NCI-H2171 treated with DMSO at 0.1 percent for 48 hours (cell line): ENCODE measurements at places on chromosomes 4 and X.

- no peak for DNase-seq
Observed at GRCh38 chr4:90486346-90486745, 359.2 kb downstream of the CCSER1 start.

DNA sequence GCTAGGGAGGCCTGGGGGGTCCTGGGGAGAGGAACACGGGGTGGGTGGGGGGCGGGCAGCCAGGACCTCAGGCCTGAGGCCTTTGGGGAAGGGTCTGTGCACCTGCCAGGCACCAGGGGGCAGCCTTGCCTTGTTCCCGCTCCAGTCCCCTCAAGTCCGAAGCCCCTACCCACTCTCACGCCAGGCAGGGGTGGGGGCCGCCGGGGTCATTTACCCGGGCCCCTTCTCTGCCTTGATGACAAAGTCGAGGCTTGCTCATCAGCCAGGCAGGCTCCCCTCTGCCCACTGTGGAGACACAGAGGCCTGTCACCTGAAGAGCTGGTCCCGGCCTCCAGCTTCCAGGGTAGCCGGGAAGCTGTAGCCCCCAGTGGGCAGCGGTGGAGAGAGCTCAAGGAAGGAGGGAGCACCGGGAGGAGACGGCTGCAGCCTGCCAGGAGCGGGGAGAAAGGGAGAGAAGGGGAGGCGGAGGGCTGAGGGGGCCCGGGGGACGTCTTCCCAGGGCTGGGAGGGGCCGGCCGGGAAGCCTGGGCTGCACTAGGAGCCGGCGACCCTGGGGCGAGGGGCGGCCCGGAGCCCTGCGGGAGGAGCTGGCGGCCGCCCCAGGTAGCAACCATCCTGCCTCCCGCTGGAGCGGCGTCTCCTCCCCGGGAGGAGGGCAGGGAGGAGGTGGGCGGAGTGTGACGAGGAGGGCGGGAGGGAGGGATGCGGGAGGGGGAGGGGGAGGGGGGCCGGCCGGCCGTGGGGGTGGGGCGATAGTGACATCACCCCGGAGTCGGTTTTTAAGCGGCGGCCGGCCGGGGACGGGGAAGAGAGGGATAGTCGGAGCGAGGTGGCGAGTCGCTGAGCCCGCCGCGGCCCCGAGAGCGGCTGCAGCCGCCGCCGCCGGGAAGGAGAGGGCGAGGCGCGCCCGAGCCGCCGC, at the start of gene SLC6A8:
Gene SLC6A8, plus strand, starts transcription at position 806 of the 919 bp plus-strand sequence. CDS start 649 bp downstream, outside the sequence.
- DNase-seq = peak; percentile 50

GRCh38 chr4:6239486-6239885, 30.2 kb upstream of the WFS1 start:
- no peak for DNase-seq

DNA sequence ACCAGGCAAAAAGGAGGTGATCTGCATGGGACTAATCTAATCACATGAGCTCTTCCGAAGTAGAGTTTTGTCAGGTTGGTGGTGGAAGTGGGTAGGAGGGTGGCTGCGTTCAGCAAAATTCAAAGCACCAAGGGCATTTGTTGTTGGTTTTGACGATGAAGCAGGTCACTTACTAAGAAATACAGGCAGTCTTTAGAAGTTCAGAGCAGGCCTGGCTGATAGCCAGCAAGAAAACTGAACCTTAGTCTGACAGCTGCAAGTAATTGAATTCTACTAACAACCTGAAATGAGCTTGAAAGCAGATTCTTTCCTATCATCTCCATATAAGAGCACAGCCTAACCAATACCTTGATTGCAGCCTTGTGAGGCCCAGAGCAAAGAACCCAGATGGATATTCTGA, 505.8 kb downstream of the KLHL13 start:
- DNase-seq = no peak

GRCh38 chrX:10932842-10933440, 178.2 kb upstream of the HCCS start:
- DNase-seq = no peak

GRCh38 chr4:16663732-16664131, 234.7 kb downstream of the LDB2 start:
- no peak for DNase-seq

- DNase-seq = no peak
Observed at GRCh38 chrX:13761606-13762414, 27.3 kb downstream of the OFD1 start.

- DNase-seq = peak; percentile 78
Observed at GRCh38 chr4:113406723-113407016, 354.9 kb downstream of the CAMK2D start.

GRCh38 chr4:70632028-70632427, 3.5 kb downstream of the ENAM start:
- no peak for DNase-seq

- DNase-seq = no peak
Observed at GRCh38 chrX:38732866-38733265, 68.4 kb upstream of the MID1IP1 start.

DNA sequence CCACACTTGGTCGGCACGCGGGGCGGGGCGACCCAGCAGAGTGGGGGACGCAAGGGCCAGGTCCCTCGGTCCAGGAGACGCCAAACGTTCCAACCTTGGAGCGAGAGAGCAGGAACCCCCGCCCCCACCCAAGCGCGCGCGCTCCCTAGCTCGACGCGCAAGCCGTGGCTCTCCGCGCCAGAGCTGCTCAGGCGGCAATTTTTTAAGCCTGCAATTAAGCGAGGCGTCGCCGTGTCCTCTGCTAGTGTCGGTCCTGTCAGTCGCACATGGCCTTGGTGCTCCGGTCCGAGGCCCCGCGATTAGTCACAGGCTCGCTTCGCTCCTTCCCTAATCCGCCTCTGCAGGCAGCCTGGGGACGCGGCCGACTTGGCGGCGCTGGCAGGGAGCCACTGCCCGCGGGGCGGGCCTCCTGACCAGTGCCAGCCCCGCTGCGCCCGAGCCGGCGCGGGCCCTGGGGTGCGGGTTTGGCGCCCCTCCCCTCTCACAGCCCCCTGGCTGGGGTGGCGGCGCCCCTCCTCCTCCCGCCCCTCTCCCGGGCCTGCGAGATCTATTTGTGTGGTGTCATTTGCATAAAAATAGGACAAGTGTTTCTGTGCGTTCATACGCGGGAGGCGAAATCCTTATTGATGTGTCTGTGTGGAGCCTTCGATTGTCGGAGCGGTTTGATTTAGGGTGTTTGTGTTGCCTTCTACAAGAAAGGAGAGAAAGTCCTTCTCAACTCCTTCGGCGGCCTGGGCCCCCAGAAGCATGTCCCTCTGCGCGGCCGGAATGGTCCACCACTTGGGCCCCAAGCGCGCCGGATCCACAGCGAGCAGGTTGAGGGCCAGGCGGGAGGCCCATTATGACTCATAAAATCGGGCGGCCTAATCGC, 9.8 kb upstream of the BCOR start:
- peak; percentile 49 for DNase-seq

DNA sequence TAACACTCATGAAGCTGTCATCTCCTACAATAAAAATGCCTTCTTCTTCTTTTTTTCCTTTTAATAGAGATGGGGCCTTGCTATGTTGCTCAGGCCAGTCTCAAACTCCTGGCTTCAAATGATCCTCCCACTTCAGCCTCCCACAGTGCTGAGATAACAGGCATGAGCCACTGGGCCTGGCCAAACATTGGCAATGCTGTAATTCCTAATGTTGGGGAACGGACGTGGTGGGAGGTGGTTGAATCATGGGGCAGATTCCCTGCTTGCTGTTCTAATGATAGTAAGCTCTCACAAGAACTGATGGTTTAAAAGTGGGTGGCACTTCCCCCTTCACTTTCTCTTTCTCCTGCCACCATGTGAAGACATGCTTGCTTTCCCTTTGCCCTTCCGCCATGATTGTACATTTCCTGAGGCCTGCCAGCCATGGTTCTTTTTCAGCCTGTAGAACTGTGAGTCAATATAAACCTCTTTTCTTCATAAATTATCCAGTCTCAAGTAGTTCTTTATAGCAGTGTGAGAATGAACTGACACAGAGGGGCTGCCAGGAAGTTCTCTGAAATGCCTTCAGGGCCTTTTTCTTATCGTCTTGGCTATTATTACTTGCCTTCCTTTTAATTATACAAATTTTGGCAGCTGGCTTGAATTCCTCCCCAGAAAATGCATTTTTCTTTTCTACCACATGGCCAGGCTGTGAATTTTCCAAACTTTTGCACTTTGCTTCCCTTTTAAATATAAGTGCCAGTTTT, 93.0 kb downstream of the CENPC start:
- no peak for DNase-seq

GRCh38 chrX:104370089-104370488, 115.4 kb upstream of the ESX1 start:
- DNase-seq = no peak

GRCh38 chr4:76282941-76283689, 23.4 kb upstream of the STBD1 start:
- DNase-seq = no peak

DNA sequence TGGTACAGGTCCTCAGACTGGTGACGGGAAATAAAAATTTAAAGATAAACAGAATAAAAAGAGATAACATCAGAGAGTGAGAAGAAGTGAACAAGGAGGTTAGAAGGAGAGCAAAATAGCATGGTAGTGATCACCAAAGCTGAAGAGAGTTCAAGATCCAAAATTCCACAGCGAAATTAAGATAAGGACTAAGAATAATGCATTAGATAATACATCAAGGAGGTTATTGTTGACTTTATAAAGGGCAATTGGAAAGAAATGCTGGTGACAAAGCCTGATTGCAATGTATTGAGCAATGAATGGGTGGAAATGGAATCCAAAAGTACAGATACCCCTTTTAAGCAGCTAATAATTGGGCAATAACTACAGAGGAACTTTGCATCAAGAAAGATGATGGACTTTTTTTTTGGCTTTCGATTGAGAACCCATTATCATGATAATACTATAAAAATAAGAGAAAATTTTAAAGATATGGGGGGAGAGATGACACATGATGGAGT, 101.6 kb upstream of the MAP9 start:
- no peak for DNase-seq

GRCh38 chr4:87224141-87224923, 3.9 kb upstream of the KLHL8 start:
- no peak for DNase-seq

GRCh38 chr4:110510955-110511544, 35.1 kb downstream of the ENPEP start:
- DNase-seq = peak; percentile 29

GRCh38 chr4:3708103-3708510, 58.1 kb upstream of the ADRA2C start:
- DNase-seq = peak; percentile 40

DNA sequence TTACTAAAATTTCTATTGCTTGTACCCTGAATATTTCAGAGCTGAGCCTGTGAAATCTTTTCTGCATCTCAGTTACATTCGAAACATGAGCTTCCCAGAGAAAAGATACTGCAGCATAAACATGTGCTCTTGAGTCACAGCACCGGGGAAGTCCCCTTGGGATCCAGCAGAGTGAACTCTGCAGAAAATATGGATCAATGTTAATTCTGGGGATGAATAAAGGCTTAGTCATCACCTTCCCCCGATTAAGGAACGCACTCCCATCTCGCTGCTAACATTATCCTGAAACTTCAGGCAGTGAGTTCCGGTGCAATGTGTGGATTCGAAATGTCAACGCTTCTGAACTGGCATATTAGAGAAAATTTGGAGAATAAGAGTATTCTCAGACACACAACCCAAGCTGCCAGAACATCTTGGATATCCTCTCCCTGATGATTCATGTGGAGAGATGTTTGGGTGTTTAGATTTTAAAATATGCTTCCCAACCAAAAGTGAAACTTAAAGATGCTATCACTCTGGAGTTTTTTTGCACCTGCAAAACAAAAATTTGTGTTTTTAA, 90.8 kb downstream of the IRF2 start:
- DNase-seq = peak; percentile 3

DNA sequence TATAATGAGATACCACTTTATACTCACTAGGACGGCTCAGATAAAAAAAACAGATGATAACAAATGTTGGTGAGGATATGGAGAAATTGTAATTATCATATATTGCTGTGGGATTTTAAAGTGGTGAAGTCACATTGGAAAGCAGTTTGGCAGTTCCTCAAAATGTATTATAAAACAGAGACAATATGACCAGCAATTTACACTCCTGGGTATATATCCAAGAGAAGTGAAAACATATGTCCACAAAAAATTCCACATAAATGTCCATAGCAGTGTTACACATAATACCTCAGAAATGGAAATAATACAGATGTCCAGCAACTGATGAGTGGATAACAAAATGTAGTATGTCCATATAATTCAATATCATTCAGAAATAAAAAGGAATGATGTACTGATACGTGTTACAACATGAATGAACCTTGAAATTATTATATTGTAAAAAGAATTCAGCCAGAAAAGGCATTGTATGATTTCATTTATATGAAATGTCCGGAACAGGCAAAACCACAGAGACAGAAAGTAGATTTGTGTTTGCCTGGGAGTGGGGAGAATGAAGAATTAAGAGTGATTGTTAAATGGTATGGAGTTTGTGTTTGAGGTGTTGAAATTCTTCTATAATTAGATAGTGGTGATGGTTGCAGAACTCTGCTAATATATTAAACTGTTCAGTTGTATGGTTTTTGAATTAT, 220.9 kb downstream of the SLC7A11 start:
- no peak for DNase-seq

GRCh38 chr4:184313702-184314659, 96.3 kb upstream of the ENPP6 start:
- no peak for DNase-seq

DNA sequence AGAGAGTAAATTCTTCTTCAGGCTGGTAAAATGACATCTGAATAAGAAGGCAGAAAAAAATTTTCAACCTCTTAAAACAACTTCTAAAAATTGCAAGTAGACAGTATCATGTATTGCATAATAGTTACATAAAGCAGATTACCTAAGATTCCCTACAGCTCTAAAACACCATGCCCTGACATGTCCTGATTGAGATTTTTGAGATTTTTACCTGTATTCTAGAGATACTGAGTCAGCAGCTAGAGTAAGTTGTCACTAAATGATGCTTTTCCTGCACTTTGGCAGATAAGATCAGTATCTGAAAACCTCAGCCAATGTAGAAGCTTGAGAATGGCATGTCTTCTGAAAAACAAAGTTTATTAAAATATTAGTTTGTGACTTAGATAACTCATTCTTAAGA, 713.6 kb downstream of the CCSER1 start:
- no peak for DNase-seq

- DNase-seq = no peak
Observed at GRCh38 chrX:39052751-39053150, 251.5 kb downstream of the MID1IP1 start.

DNA sequence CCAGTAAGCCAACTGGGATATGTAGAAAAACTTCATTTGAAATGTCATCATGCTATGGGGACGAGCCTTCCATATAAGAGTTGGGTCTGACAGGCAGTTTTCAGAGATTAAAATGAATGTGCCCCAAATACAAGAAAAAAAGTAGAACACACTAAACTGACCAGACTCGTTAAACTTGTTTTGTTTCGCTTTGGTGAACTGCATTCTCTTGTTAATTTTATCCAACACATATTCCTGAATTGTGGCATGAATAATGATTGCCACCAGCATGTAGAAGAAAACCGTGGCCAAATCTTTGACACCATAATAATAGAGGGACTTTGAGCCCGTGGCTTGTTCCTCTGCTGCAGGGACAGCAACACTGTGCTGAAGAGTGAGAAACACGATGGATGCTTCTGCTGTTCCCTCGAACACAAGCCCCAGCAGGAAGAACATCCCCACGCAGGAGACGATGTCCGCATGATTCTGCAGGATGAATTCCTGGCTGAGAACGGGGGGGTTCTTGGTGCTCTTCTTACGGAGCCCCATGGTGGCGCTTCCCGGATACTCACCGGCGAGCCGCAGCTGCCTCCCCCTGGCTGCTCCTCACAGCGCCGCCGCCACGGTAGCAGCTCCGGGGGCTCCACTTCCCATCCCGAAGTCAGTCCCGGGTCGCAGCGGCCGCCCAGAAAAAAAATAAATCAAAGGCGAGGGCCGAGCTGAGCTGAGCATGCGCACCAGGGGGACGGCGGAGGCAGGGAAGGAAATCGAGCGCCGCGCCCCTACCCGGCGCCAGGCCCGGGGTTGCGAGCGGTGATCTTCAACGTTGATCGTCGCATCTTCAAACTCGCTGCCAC, at the start of gene TRAM1L1:
Gene TRAM1L1, minus strand, starts transcription at position 711 of the 836 bp plus-strand sequence. Its CDS starts 183 bp downstream, at position 528.
- DNase-seq = peak; percentile 57
